Stimulated activated CD4-positive, alpha-beta T cell treated with anti-CD3 and anti-CD28 coated beads, Interleukin-1b, Interleukin-23, amount 100 ng/mL, for 24 hours (primary cell): ENCODE measurements at places on chromosomes 11 and 22.

- DNase-seq, result no peak
These were observed 39.0 kb upstream of the BLID start for GRCh38 chr11:122154994-122155393.

DNA sequence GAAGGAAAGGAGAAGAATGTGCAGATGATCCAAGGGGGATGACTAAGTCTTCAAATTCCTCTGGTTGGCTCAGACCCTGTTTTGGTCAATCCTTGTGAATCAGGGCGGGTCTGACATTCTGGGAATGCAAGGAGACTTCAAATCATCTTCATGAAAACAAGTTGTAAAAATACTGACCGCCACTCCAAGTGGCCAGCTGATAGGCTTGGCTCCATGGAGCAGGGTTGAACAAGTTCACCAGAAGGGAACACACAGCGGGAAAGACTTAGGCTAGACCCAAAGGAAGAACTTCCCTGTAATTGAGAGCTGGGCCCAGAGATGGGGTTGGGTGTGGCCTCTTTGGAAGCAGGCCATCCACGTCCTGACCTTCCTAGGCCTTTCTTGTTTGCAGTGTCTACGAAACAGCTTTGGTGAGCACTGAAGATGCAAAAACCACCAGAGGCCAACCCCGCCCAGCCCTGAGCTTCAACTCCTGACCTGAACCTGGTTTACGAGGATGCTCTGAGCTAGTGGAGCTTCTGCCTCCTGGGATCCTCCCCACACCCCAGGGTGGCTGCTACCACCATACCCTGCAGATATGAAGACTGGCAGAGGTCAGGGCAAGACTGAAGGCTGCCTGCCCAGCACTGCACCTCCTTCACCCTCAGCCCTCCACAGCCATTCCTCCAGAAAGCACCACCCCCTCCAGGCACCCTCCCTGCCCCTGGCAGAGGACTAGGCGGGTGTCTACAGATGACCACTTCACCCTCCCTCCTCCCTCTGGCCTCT is 26.1 kb downstream of the GDPD5 start:
- DNase-seq, result no peak

DNA sequence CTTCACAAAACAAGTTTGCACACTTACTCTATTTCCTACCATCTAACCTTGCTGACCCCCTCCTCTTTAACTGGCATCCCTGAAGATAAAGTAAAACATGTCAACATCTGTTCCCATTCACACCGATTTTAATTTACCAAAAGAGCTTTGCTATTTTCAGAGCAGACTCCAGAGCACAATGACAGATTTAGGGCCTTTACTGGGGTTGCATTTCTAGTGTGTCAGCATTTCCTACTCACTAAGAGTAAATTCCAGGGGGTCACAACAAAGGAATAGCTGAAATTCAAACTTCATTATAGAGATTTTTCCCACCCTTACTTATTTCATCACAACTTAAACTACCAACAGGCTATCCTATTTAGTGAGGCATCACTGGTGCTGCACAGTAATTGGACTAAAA is 60.8 kb downstream of the SOX6 start:
- no peak for DNase-seq

- DNase-seq, result no peak
These were observed 1.8 kb downstream of the DEPDC7 start for GRCh38 chr11:33017478-33017877.

GRCh38 chr11:27864091-27864491 is 163.8 kb upstream of the BDNF start:
- no peak for DNase-seq

DNA sequence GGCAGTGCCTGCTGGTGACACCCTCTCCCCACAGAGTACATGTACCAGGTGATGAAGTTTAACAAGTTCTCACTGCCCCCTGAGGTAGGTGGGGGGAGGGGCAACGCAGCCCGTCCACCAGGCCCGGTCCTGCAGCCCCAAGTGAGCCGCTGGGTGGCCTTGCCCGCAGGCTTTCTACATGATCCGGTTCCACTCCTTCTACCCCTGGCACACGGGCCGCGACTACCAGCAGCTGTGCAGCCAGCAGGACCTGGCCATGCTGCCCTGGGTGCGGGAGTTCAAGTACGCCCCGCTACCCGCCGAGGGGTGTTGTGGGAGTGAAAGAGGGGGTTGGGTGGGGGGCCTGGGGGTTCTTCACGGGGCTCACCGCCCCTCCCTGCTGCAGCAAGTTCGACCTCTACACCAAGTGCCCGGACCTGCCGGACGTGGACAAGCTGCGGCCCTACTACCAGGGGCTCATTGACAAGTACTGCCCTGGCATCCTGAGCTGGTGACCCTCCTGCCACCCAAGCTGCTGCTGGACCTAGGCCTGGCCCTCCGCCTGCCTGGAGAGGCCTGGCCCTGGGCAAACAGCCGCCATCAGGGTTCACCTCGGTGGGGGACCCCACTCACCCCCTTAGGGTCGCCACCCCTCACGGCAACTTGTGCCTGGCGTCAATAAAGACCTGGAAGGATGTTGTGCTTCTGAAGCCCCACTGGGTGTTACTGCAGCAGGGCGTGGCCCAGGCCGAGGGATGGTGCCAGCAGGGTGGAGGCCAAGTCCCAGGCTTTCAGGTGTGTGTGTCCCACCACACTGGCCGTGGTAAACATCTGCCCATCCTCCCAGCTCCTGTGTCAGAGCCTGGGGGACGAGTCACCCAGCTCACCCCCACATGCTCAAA is 2.9 kb downstream of the MIOX start:
- no peak for DNase-seq

DNA sequence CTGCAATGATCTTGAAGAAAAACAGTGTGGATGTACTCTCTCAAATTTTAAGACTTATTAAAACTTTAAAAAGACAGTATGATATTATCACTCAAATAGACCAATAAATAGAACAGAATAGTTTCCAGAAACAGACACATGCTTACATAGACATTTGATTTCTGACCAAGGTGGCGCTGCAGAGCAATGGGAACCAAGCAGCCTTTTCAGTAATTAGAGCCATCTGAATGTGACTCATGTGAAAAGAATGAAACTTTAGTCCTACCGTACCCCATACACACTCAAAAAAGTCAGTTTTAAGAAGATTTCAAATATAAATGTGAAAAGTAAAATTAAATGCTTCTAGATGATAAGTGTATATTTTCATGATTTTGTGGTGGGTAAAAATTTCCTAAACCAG is 74.2 kb upstream of the MS4A8 start:
- no peak for DNase-seq

GRCh38 chr11:1673446-1674172 is 23.4 kb upstream of the KRTAP5-6 start:
- no peak for DNase-seq

DNA sequence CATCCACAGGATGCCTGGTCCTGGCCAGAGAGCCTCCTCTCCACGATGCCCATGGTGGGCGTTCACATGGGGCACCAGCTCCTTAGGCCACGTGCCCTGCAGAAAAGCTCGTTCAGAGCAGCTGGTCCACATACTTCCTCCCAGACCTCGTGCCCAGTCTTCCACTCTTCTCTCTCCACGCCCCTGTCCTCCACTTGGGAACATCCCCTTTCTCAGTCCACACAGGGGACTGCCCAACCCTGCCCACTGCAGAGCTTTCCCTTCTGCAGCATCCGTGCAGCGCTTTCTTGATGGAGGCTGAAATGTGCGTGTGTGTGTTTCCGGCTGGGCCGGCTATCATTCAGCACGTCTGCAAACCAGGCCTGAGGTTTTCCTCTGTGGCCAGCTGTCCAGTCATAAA is 11.3 kb downstream of the TPCN2 start:
- DNase-seq, result no peak

DNA sequence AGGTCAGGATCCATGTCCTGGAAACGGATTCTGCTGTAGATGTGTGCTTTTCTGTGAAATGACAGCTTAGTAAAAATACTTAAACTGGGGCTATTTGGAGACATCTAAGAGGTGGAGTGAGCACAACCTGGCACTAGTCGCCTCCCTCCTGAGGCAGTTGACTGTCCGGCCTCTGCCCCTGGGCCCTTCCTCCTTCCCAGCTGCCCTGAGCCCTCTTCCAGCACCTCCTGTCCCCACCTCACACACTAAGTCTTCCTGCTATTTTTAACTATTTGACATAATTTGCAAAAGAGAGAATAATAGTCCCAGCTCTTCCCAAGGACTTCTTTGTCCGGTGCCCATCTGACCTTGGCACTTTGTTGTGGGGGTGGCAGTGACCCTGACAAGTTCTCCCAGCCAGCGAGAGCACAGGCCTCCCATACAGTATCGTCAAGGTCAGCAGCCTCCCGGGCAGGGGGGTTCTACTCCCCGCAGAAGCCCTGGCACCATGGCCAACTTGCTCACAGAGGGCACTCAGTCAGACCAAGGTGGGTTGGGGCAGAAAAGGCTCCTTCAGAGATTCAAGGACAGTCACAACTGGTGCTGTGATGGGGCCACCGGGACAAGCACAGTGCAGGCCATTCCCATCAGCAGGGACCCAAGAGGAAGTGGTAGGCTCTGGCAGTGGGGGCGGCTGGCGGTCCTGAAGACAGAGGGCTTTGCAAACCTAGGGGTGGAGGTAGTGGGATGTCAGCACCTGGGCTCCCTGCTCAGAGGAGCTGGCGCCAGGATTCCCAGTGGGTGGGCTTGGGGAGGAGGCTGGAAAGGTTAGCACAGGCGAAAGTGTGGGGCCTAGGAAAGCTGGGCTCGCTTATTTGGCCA is 5.5 kb upstream of the NEAT1 start:
- no peak for DNase-seq

GRCh38 chr22:39938509-39939111 is 21.6 kb upstream of the TMA7B start:
- DNase-seq, result no peak

DNA sequence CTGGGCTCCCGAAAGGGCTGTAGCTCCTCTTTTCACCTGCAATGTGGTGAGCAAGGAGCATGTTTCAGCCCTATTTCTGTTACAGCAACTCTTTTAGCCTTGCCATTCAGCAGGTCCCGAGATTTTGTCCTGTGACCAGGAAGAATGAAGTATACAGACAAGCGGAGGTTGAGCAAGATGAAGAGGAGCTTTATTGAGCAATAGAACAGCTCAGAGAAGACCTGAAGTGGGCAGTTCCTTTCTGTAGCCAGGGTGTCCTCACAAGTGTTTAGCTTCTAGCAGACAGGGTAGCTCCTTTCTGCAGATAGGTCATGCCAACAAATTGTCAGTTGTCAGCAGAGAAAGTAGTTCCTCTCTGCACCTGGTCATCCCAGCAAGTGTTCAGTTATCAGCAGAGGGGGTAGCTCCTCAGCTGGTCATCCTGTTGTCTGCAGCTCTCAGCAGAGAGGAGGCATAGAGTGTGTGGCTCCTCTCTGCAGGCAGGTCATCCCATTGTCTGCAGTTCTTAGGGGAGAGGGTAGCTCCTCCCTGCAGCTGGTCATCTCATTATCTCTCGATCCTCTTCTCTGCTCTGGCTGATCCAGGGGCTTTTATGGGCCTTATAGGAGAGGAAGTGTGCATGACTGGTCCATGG is 5.4 kb upstream of the OR56A4 start:
- no peak for DNase-seq

GRCh38 chr11:31913985-31914384 is 102.9 kb upstream of the PAX6 start:
- no peak for DNase-seq

- DNase-seq, result no peak
These were observed 218.8 kb upstream of the SORL1-AS1 start for GRCh38 chr11:121671283-121672168.

DNA sequence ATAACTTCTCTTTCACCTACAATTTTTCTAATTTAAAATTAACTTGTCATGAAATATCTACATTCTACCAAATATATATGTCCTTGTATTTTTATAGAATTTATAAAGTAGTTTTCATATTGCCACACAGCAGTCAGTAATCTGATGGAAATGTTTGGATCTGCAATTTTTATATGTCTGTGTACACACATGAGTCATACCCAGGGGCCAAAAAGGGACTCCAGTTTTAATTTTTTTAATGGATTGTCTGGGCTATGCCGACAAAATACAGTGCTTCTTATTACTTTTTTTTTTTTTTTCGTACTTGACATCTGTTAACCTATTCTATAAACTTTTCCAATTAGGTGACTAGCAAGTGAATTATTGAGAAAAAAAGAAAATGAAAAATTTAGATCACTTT is 6.3 kb downstream of the GUCY1A2 start:
- DNase-seq, result no peak

DNA sequence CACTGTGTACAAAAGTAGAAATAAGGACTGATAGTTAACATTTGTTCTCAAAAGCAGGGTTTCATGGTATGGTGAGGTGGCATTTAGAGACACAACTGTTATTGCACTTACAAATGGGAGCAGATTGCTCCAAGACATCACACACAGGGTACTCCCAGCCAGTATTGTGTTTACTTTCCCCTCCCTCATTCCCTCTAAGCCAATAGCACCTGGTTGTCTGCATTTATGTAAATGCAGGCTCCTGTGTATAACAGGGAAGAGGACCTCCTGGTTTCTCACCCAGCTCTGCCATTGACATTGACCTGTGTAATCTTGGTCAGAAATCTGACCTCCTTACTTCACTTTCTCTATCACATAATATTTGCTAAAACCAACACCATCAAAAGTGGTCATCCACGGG is 154.4 kb downstream of the NAV2 start:
- no peak for DNase-seq

DNA sequence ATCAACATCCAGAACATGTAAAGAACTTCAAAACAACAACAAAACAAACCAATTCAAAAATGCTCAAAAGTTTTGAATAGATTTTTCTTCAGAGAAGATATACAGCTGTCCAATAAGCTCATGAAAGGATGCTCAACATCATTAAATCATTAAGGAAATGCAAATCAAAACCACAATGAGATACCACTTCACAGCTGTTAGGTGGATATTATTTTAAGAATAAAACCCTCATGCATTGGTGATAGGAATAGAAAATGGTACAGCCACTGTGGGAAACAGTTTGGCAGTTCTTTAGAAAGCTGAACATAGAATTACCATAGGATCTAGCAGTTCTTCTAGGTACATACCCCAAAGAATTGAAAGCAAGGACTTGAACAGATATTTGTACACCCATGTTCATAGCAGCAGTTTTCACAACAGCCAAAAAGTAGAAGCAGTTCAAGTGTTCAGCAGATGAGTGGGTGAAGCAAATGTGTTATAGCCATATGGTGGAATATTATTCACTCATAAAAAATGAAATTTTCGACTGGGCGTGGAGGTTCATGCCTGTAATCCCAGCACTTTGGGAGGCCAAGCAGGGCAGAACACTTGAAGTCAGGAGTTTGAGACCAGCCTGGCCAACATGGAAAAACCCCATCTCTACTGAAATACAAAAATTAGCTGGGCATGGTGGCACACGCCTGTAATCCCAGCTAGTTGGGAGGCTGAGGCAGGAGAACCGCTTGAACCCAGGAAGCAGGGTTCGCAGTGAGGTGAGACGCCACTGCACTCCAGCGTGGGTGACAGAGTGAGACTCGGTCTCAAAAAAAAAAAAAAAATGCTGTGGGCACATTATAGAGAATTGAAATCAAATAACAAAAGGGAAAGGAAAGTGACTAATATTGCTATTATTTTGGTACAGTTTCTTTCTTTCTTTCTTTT is 42.9 kb downstream of the CBL start:
- DNase-seq, result no peak

DNA sequence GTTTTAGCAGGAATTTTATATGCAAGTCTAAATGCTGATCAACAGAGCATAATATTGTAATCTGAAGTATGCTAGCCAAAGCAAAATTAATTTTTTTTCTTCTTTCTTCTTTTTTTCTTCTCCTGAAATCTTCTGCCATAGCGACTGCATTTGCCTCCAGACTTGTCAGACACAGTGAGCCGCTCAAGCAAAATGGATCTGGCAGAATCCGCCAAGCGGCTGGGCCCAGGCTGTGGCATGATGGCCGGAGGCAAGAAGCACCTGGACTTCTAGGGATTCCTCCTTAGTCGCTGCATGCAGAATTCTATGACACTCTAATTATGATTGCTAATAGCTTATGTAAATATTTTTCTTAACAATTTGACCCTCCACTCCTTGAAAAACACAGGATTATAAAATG is 27.9 kb downstream of the PAX6 start:
- no peak for DNase-seq
